HepG2 (cell line): ENCODE measurements at places on chromosomes 7 and 10.
A peak's percentile ranks its signal among the peaks of the same experiment; 100 is the strongest.

GRCh38 chr7:22784346-22784745 lies 38.3 kb downstream of the TOMM7 start:
- peak; percentile 58 for DNase-seq

DNA sequence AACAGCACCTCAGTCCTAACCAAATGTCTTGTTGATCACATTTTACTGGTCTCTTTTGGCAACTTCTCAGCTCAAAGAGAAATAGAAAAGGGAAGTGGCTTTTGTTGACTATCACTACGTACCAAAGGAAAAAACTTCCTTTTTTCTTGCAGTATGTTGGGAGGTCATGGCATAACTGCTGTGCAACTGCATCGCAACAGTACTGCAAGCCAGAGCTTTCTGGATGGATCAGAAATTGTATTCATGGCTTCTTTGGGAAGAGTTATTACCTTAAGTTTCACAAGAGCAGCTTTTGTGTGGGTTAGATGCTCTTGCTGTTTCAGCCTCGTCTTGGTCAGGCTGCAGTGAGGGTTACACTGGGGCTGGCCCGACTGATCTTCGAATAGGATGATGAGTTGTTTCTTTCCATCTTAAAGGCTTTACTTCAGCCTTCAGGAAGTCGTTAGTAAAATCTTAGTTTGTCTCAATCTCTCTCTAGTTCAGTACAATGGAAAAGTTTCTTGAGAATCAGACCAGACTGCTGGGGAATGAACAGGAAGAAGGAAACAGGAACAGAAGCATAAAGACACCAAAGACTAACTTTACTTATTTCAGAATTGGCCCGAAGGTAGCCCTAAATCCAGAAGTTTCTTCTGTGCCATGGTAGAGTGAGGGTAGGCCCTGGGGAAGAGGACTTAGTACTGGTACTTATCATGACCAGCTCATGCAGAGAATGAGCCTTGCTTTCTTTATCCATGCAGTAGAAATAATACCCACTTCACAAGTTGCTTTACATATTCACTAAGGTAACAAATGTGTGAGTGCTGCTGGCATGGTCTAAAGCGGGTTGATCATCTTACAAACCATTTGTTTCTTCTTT lies 153.6 kb downstream of the CELF2 start:
- DNase-seq: no peak

GRCh38 chr7:143728333-143728862 lies 29.1 kb downstream of the CTAGE6 start:
- no peak for DNase-seq

GRCh38 chr7:66529883-66530610 lies 98.6 kb upstream of the KCTD7 start:
- no peak for DNase-seq

- DNase-seq: no peak
These were observed 116.0 kb upstream of the FZD8 start for GRCh38 chr10:35758076-35758475.

GRCh38 chr10:34585422-34586112 lies 229.5 kb downstream of the PARD3 start:
- DNase-seq: no peak

GRCh38 chr10:30464675-30465074 lies 30.7 kb downstream of the MAP3K8 start:
- no peak for DNase-seq

DNA sequence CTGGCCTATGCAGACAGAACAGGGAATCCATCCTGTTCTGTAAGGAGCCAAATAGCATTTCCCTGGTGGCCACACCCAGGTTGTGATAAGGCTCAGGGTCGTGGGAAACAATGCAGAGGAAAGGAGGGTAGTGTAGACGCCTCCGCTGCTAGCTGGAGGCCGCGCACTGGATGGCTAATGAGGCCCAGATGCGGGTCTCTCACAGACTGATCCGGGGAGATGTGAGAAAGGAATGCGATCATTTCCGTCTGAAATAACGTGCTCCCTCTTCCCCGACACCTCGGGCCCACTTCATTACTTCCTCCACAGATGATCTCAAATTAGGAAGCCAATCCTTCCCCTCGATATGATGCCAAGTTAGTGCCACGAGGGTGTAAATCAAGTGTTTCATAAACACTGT lies 203.3 kb downstream of the TAX1BP1 start:
- no peak for DNase-seq

- no peak for DNase-seq
These were observed 20.1 kb downstream of the P4HA1 start for GRCh38 chr10:73076360-73077183.

DNA sequence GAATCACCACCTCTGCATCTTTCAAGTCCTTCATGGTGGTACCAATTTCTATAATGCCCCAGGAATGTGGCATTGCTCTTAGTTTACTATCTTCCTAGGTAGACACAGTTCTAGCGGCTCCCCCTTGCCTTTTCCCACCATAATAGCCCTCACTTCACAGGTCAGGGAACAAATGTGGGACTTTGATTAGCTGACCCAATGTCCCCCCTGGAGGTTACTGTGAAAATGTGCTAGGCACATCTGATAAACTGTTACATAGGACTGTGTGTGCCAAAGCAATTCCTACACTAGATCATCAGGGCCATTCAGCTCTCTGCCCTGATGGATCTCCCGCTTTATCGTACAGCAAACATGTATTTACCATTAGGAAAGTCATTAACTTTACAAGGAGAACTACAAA lies 94.0 kb downstream of the TWIST1 start:
- no peak for DNase-seq

DNA sequence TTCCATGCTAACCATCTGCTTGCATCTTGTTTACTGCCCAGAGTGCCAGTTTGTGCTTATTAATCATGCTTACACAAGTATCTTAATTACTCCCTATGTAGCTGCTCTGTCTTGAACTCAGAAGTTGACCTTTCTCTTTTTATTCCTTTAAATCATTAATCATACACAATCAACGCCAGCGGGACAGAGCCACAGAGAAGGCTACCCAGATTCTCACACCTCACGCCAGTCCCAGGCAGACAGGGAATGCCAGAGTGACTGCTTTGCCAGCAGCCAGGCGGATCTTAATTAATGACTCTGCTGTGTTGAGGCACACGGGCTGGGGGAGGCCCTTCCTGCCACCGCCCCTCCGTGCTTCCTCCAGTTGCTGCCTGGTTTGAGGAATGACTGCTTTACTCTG lies 229.4 kb downstream of the LRMDA start:
- DNase-seq: no peak

DNA sequence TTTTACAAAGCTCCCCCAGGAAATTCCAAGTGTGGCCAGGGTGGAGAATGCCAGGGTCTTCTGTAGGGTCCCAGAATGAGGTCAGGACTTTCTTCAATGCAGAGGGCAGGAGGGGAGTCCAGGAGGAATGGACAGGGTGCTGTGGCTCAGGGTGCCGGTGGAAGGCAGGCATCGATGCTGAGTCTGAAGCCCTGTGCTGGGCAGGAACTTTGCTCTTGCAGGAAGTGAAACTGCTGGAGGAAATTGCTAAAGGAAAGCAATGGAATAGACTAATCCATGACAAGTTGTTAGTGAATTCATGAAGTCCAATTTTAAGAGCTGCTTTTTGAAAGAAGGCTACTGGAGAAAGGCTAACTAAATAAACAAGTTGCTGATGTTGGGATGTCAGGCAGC lies 14.8 kb downstream of the PTPRE start:
- DNase-seq: no peak

- DNase-seq: no peak
These were observed 25.4 kb downstream of the GBX1 start for GRCh38 chr7:151141855-151142685.

- no peak for DNase-seq
These were observed 8.2 kb upstream of the MPP7 start for GRCh38 chr10:28311104-28311503.

GRCh38 chr10:8042721-8043568 lies 11.5 kb upstream of the GATA3 start:
- no peak for DNase-seq

DNA sequence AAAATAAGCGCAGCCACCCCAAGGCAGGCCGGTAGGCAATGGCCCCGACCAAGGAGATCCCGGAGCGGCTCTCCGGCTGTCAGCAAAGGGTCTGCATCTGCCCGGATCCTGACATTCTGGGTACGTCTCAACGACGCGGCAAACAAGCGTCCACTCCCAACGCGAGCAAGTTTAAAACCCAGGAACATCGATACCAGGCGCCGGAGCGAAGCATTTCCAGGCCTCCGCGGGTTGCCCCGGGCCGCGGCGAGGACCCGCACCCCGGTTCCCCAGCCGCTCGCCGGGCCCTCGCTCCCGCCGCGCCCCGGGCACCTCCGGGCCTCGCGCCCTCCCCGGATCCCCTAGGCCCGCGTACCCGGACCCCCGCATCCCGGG lies 453 bp downstream of the URGCP start:
- DNase-seq: peak; percentile 14

DNA sequence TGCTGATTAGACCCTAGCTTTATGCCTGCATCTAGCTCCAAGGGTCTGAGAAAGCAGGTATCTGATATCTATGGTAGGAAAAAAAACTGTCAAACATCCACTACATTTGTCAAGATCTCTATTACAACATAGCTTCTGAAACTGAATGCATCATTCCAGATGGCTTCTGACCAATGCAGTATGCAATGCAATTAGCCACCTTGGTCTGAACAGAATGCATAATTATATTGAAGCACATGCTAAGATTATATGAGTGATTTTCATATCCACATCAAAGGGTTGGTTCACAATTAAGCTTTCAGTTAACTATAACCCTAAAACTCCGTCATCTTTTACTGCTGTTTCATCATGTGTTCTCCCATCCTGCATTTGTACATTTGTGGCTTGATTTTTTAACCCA lies 271.4 kb downstream of the POLR1F start:
- no peak for DNase-seq

DNA sequence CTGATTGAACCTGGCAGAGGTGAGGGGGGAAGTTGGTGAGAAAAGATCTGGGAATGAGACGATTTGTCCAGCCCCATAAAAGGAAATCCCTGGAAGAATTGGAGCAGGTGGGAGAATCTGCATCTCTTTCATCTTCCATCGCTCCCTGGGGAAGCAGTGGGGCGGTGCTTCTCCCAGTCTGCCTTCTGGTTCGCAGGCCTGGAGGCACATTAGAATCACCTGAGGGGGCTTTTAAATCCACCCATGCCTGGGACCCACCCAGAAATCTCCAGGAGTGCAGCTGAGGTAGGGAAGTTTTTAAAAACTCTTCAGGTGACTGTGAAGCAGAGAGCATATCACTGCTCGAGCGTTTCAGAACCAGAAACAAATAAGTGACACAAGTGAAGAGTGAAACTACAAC lies 26.7 kb upstream of the SYPL1 start:
- no peak for DNase-seq

- no peak for DNase-seq
These were observed 7.3 kb downstream of the ATP6V1F start for GRCh38 chr7:128869944-128870285.

DNA sequence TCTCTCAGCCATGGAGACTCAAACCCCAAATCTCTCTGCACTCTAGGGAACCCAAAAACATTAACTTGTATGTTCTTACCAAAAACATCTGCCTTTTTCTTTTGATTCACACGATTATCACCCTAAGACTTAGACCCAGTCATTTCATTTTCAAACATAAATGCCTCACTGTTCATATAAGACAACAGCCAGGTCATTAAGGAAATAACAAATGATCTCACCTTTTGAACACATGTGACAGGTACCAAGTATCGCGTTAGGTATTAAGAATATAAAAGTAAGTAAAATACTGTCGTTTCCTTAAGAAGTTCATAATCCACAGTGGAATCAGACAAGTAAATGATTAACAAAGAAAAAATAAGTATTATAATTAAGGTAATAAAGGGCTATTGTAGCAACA lies 8.8 kb downstream of the TM9SF3 start:
- DNase-seq: no peak

DNA sequence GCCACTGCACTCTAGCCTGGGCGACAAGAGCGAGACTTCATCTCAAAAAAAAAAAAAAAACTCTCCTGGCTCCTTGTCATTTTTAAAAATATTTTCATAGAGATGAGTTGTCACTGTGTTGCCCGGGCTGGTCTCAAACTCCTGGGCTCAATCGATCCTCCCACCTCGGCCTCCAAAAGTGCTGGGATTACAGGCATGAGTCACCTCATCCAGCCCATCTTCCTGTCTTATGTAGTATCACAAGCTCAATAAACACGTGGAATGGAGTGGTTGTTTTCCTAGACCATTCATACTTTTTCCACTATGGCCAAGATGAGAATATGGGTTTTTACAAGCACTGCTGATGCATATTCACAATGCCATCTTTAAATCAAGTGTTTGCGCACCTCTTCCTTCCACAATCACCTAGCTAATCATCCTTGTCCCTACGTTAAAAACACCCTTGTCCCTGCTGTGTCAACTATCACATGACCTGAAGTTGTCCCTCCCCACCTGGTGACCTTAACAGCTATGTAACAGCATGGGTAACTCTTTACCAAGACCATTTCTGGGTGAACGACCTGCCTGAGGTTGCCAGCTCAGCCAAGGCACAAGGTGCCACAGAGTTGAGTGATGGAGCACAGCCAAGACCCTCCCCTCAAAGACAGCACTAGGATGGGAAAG lies 21.3 kb downstream of the DLG5 start:
- no peak for DNase-seq

DNA sequence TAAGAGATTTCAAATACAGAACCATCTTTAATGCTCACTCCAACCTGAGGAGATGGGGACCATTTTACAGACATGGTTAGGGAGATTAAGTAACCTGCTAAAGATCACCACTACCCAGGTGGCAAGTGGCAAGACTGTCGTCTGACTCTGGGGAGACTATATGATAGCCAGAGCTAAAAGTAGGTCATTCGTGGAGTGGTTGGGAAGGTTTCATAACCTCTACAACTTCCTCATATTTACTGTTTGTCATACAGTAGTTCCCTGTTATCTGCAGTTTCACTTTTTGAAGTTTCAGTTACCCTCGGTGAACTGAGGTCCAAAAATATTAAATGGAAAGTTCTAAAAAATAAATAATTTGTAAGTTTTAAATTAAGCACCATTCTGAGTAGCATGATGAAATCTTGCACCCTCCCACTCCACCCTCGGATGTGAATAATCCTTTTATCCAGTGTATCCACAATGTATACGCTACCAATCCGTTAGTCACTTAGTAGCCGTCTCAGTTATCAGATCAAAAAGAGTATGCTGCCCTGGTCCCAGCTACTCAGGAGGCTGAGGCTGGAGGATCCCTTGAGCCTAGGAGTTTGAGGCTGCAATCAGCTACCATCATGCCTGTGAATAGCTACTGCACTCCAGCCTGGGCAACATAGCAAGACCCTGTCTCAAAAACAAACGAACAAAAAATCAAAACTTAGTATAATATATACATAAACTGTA lies 14.9 kb upstream of the LGI1 start:
- DNase-seq: no peak

- DNase-seq: no peak
These were observed 234.3 kb downstream of the ADAM12 start for GRCh38 chr10:126153711-126154628.

GRCh38 chr10:52879091-52879807 lies 106.7 kb upstream of the MBL2 start:
- no peak for DNase-seq

GRCh38 chr7:18685971-18686370 lies 190.4 kb downstream of the HDAC9 start:
- no peak for DNase-seq

- DNase-seq: no peak
These were observed 1110.8 kb upstream of the POT1 start for GRCh38 chr7:126040114-126041045.

GRCh38 chr7:32179567-32179966 lies 109.4 kb upstream of the PDE1C start:
- no peak for DNase-seq
